Karpas-422 (cell line): ENCODE measurements at places on chromosomes 6 and 20.

- no peaks in the 10 kb centered on the region for H3K27me3 ChIP-seq
- peak; percentile 45 for DNase-seq
- H3K27ac ChIP-seq, result no peak overlapping the region
- no peaks in the 10 kb centered on the region for H3K36me3 ChIP-seq
- H3K4me1 ChIP-seq, result no peaks in the 10 kb centered on the region
- no peak overlapping the region for H3K4me3 ChIP-seq
Measured at GRCh38 chr20:21529863-21530262, 16.0 kb upstream of the NKX2-2 start.

DNA sequence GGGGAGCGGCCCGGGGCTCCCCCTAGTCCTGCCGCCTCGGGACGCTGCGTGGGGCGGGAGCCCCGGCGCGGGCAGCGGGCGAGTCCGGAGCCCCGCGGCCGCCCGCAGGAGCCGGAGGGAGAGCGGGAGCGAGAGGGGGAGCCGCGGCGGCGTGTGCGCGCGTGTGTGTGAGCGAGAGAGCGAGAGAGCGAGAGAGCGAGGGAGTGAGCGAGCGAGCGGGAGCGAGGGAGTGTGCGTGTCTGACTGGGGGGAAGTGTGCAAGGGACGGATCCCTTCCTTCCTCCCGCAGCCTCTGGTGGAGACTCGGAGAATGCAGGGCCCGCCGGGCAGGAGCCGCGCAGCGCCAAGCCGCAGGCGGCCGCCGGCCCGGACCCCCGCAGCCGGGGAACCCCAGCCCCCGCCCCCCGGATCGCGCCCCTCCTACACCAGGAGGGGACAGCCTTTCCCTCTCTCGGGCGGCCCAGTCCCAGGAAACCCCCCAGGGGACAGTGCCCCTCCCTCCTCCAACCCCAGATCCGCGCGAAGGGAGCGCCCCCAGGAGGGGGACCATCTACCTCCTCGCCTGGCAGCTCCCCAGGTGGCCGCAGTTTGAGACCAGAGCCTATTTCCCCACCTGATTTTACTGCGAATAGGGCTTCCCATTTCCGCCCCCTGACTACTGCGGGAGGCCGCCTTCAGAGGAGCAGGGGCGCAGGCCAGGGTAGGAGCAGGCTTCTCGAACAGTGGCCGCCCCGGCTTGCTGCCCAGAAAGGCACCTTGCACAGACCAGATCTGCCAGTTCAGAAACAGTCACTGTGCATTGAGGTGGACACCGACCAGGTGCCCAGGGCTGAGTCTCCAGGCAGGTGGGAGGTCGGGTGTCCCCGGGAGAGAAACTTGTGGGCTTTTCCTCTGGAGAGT, at the start of gene CDH22:
Gene CDH22 (minus strand): TSS at position 241 of the 900 bp plus-strand sequence. CDS start 57,204 bp downstream, outside the sequence.
- peak within 1 kb of the TSS; percentile 62 for H3K27ac ChIP-seq
- DNase-seq, result peak; percentile 80
- no peaks in the 10 kb centered on the region for H3K27me3 ChIP-seq
- no peaks in the 10 kb centered on the region for H3K36me3 ChIP-seq
- H3K4me3 ChIP-seq, result peak within 1 kb of the TSS; percentile 68

DNA sequence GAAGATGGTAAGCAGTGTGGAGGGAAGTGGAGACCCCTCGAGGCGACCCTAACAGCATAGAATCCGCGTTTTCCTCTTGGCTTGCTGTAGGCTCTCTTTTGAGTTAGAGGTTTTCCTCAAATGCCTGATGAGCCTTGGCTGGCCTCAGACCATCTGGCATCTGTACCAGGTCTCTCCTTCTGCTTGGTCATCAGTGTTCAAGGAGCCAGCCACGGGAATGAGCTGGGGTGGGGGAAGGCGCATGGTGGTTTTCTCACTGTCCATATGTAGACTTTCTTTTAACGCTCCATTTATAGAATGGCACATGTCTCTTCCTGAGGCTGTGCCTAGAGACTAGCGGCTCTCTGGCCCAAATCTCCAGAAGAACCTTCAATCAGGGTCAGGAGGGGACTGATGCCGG, 8.1 kb upstream of the GUCA1A start:
- no peak overlapping the region for H3K4me3 ChIP-seq
- no peaks in the 10 kb centered on the region for H3K27me3 ChIP-seq
- no peaks in the 10 kb centered on the region for H3K36me3 ChIP-seq
- no peak for DNase-seq

DNA sequence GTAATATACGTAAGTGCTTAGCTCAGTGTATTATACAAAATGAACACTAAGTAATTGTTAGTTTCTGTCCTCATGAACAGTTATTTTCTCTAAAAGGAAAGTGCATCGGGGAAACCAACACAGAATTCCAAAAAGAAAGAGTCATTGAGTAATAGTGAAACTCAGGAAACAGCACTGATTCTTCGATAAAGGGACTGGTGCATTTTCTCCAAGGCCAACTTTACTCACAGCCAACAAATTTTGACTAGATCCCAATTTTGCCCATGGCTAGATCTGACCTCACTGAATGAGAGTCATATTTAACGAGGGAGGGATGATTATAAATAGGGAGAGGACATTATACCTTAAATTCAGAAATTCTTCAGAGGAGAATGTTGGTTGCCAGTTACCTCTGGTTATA, 390.9 kb upstream of the NRSN1 start:
- DNase-seq, result no peak
- H3K4me1 ChIP-seq, result no peaks in the 10 kb centered on the region
- H3K27ac ChIP-seq, result no peak overlapping the region
- H3K36me3 ChIP-seq, result no peaks in the 10 kb centered on the region
- no peaks in the 10 kb centered on the region for H3K27me3 ChIP-seq
- H3K4me3 ChIP-seq, result no peak overlapping the region

GRCh38 chr6:100001915-100002388, 7.9 kb upstream of the MCHR2 start:
- peak; percentile 80 for DNase-seq
- H3K36me3 ChIP-seq, result no peaks in the 10 kb centered on the region
- peaks cover 7% of the 10 kb centered on the region for H3K4me1 ChIP-seq
- no peak overlapping the region for H3K27ac ChIP-seq
- H3K27me3 ChIP-seq, result no peaks in the 10 kb centered on the region
- H3K4me3 ChIP-seq, result no peak overlapping the region

DNA sequence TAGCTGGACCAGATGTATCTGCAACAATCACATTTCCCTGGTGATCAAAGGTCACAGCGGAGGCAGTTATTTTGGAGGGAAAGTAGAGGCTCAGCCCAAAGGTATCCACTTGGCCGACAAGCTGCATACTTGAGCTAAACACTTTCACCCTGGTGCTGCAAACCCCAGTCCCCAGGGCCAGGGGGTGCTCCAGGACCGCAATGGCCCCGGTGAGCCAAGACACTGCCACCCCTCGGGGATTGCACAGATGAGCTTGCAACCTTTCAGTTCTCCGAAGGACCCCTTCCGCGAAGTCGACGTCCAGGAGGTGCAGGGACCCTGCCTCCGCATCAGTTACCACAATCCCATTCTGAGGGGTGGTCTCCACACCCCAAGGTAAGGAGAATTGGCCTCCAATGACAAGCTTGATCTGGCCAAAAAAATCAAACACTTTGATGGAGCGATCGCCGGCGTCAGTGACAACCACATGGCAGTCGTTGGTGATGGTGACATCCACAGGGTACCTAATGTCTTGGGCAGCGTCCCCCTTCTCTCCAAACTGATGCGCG, 823 bp downstream of the NHLRC1 start:
- no peak overlapping the region for H3K4me3 ChIP-seq
- H3K27ac ChIP-seq, result no peak overlapping the region
- H3K4me1 ChIP-seq, result no peaks in the 10 kb centered on the region
- H3K36me3 ChIP-seq, result no peaks in the 10 kb centered on the region

GRCh38 chr20:20210327-20210726, 157.6 kb upstream of the INSM1 start:
- no peaks in the 10 kb centered on the region for H3K36me3 ChIP-seq
- no peak for DNase-seq
- H3K4me1 ChIP-seq, result peaks cover 14% of the 10 kb centered on the region
- H3K4me3 ChIP-seq, result no peak overlapping the region

DNA sequence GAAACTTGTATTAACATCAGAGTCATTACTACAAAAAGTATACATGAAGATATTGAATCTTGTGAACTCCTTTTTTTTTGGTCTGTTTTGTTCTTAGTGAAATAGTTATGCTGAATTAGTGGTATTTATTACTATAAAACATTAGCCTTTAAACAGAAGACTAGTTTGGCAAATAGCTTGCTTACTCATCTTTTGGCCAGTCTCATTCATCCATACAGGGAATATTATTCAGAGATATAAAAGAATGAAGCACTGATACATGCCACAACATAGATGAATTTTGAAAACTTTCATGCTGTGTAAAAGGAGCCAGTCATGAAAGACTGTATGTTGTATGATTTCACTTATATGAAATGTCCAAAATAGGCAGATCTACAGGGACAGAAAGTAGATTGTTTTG, 205.9 kb downstream of the ZFAND3 start:
- H3K27ac ChIP-seq, result no peak overlapping the region
- H3K36me3 ChIP-seq, result no peaks in the 10 kb centered on the region
- H3K4me1 ChIP-seq, result peaks cover 6% of the 10 kb centered on the region
- no peak overlapping the region for H3K4me3 ChIP-seq
- no peaks in the 10 kb centered on the region for H3K27me3 ChIP-seq

DNA sequence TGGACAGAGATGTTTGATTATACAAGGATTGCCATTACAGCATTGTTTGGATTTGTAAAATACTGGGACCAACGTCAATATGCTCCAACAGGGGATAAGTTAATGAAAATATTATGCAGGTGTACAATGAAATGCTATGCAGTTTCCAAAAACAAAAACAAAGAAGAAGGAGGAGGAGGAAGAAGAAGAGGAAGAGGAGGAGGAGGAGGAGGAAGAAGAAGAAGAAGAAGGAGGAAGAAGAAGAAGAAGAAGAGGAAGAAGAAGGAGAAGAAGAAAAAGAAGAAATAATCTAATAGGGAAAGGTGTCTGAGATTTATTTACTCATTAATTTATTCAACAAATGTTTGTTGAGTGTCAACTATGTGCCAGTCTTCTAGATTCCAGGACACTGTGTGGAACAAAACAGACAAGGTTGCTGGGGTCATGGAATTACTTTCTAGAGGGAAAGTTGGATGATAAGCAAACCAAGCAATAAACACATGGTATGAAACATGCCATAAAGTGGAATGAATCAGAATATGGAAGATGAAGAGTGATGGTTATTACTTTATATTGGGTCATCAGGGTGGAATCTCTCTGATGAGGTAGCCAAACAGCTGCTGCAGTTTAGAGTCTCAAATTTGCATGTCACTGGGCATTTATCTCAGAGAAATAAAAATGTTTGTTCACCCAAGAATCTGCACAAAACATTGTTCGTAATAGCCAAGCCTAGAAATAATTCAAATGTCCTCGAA, 6.3 kb upstream of the TRIM27 start:
- no peaks in the 10 kb centered on the region for H3K27me3 ChIP-seq
- no peak for DNase-seq
- H3K4me3 ChIP-seq, result no peak overlapping the region
- no peaks in the 10 kb centered on the region for H3K4me1 ChIP-seq
- H3K27ac ChIP-seq, result no peak overlapping the region
- no peaks in the 10 kb centered on the region for H3K36me3 ChIP-seq

DNA sequence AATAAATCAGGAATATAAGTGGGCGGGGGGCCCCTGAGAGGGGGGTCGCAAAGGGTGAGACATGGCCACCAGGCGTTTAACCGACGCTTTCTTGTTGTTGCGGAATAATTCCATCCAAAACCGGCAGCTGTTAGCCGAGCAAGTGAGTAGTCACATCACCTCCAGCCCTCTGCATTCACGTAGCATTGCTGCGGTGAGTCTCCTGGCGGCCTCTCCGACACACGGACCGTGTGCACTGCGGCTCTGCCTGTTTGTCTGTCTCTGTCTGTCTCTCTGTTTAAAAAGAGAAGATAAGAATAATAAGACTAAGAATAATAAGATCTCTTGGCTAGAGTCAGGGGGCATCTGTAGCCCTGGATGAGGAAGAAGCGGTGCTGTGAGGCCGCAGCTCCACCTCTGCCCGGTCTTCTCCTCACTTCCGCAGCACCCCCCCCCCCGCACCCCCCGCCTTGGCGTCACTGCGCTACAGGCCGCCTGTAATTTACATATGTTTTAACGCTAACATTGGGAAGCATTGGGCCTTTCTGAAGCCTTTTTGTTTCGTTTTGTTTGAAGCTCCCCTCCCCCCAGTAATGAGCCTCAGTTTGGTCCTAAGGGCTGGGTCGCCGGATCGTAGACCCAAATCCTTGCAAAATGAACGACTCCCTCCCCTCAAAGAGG, 993 bp downstream of the STX16 start:
- DNase-seq, result peak; percentile 93
- peak overlapping the region; percentile 91 for H3K4me3 ChIP-seq
- no peaks in the 10 kb centered on the region for H3K27me3 ChIP-seq
- H3K36me3 ChIP-seq, result peaks cover 6% of the 10 kb centered on the region; the same call in 1 of the 2 replicates

DNA sequence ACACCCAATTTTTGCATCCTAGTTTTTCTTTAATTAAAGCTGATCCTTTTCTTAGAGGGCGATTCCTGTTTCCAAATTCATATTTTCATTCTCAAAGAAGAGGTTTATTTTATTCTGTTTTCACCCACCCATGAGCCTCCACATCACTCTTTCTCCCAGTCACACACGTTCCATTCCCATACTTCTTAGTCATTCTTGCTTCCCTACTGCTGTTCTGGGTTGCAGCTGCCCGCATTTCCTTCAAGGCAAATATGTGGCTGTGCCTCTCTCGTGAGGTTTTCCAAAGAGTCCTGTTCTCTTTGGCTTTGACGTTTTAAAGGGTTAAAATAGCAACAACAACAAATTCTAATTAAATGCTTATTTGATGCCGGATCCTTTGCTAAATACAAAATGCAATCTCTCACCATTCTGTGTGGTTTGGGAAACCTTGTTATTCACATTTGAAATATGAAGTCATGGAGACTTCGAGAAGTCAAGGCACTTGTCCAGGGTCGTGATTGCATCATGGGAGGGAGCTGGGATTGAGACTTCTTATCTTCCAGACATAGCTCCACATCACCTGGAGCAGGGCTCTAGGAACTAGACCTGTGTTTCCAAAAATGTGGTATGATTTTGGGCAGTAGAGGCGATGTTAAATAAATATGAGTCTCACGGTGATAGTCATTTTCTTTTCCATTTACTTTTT, 126.6 kb downstream of the DOK5 start:
- H3K4me1 ChIP-seq, result no peaks in the 10 kb centered on the region
- no peak overlapping the region for H3K27ac ChIP-seq
- H3K27me3 ChIP-seq, result no peaks in the 10 kb centered on the region
- no peak overlapping the region for H3K4me3 ChIP-seq

- no peaks in the 10 kb centered on the region for H3K36me3 ChIP-seq
- DNase-seq, result no peak
- no peaks in the 10 kb centered on the region for H3K27me3 ChIP-seq
- no peak overlapping the region for H3K27ac ChIP-seq
- H3K4me3 ChIP-seq, result no peak overlapping the region
Measured at GRCh38 chr6:154060076-154060475, 21.0 kb downstream of the OPRM1 start.

GRCh38 chr6:159104163-159104925, 59.6 kb upstream of the TAGAP start:
- H3K36me3 ChIP-seq, result no peaks in the 10 kb centered on the region
- peaks cover 59% of the 10 kb centered on the region for H3K4me1 ChIP-seq
- H3K27me3 ChIP-seq, result no peaks in the 10 kb centered on the region

DNA sequence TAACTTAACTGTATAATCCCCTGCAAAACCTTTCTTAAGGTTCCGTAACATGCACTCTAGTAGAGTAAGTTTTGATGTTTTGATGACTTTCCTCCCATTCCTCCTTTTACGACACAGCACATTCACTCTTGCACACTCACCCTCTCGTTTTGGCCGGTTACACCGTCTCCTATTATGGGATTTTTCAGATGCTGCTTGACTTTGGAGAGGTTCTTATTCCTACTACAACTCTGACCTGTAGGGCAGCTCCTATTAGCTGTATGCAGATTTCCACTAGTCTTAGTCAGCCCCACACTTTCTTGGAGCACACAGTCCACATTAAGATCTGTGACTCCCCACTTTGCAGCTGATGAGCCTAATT, 223.7 kb upstream of the SYNCRIP start:
- H3K27ac ChIP-seq, result no peak overlapping the region
- H3K27me3 ChIP-seq, result no peaks in the 10 kb centered on the region
- H3K4me3 ChIP-seq, result peak overlapping the region; percentile 50
- no peaks in the 10 kb centered on the region for H3K36me3 ChIP-seq
- peak; percentile 37 for DNase-seq
